DMS 273 treated with DMSO at 0.1 percent for 48 hours (cell line): ENCODE measurements at places on chromosomes 2 and 18.

GRCh38 chr2:17759805-17760204 lies 5.9 kb downstream of the GEN1 start:
- DNase-seq: no peak

DNA sequence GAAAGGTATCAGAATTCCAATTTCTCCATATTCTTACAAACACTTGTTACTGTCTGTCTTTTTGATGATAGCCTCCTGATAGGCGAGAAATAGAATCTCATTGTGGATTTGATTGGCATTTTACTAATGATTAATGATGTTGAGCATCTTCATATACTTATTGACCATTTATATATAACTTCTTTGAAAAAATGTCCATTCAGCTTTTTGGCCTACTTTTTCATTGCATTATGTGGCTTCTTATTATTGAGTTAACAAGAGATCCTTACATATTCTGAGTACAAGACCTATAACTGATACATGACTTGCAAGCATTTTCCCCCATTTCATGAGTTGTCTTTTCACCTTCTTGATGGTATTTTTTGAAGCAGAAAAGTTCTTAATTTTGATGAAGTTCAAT lies 54.6 kb downstream of the QPCT start:
- DNase-seq: no peak

DNA sequence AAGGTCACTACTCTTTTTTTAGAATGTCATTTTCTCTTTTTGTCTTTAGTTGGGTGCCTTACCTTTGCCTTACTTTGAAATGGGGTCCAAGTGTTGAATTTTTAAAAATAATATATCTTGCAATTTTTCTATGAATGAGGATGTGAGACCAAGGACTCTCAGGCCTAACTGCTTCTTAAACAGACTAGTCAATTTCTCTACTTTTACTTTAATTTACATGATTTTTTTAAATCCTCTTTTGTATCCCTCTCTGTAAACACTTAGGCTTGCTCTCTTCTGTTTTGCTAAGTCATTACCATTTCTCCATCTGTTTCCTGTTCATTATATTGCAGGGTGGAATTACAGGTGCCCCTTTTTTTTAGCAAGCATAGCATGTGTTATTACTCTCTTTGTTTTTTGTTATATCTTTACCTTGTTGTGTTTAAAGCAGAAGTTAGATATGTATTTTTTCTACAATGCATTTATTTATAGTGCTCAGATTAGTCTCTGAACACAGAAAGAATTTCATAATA lies 261.8 kb downstream of the SPAG16 start:
- no peak for DNase-seq

- DNase-seq: no peak
These were observed 41.1 kb upstream of the MAP2 start for GRCh38 chr2:209382775-209383174.

- DNase-seq: no peak
These were observed 797 bp upstream of the GRHL1 start for GRCh38 chr2:9950521-9951271.

DNA sequence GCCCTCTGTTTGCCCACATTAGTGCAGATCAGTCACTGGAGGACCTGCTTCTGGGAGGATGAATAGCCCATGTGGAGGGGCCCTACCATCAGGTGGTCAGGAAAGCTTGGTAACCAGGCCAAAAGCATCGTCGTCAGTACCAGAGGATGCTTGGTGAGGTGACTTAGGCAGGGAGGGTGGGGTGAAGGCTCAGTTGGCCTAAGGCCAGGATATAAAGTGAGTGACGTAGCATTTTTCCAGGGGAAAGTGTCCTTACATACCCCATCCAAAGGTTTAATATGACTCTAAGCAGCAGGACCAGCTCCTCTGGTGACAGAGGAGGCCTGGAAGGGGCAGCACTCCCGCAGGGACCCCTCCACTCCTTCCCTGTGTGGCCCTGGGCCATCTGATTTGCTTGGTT lies 27.7 kb upstream of the DNMT3A start:
- no peak for DNase-seq

- no peak for DNase-seq
These were observed 428.3 kb downstream of the NCKAP5 start for GRCh38 chr2:133139847-133140533.

GRCh38 chr18:77376043-77376732 lies 126.5 kb downstream of the GALR1 start:
- DNase-seq: no peak

DNA sequence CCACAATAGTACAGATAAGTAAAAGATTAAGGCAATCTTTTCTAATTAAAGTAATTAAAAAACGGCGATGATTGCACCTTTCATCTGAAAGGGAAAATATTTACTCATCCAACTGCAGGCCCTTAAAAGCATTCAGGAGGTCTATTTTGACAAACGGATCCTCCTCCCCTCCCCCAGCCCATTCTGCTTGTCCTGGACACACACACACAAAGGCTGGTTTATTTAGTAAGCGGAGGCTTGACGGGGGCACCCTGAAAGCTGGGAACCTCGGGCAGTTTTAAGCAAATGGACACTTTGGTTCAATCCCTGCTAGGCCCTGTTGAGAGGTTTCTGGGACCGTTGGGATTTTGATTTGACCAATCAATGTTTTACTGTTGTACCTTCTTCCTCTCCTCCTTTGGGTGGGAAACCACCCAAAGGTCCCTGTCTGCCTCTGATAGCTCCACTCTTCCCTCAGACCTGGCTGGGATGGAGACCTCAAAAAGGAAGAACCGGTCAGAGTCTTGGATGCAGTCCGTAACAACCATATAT lies 135.8 kb upstream of the HAAO start:
- DNase-seq: no peak

- DNase-seq: no peak
These were observed 12.0 kb upstream of the ZNF396 start for GRCh38 chr18:35389095-35389618.

- DNase-seq: no peak
These were observed 5.2 kb upstream of the CHCHD5 start for GRCh38 chr2:112579241-112579640.

GRCh38 chr2:127000937-127001336 lies 102.2 kb downstream of the TEX51 start:
- DNase-seq: no peak

DNA sequence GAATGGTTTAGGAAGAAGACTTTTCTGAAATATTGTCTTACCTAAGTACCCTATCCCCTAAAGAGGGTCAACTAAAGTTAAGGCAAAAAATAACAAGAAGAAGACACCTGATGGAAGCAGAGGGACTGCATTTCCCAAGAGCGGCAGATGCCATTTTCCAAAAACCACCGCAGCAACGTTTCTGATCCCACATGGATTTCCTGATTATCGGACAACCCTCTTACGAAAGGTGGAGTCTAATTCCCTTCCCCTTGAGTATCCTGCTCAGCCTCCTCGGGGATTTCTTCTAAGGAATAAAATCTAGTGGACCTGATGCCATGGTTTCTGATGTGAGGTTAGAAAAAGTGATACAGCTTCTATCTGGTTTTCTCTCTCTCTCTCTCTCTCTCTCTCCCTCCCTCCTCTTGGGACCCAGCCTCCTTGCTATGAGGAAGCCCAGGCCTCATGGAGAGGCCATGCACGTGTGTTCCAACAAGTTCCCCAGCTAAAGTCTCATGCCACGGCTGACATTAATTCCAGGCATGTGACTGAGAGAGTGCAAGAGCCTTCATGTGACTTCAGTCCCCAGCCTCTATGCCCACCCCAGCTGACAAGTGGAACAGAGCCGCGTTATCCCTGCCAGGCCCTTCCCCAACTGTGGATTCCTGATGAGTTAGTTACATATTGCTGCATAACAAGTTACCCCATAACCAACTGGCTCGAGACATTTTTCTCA lies 150.3 kb downstream of the SMAD2 start:
- no peak for DNase-seq
